ENCODE measurements at places on chromosomes 3 and 15.

- peak; percentile 59 for DNase-seq
Observed at GRCh38 chr3:129305592-129306091, 27.0 kb downstream of the HMCES start.

- peak; percentile 8 for DNase-seq
Observed at GRCh38 chr15:20346082-20346805, 195.4 kb downstream of the GOLGA6L6 start.

GRCh38 chr3:134353831-134354611 is 20.2 kb downstream of the AMOTL2 start:
- no peak for DNase-seq

GRCh38 chr15:63287109-63287508 is 9.7 kb downstream of the APH1B start:
- DNase-seq = no peak
